H1 (cell line): ENCODE measurements at places on chromosomes 5 and 9. TPM values are rescaled to one million over a fixed set of nuclear protein-coding genes. Genes with fewer than 3 reads are reported as not detected.

Gene FAM170A
- not detected in 2 replicates for total RNA-seq

GRCh38 chr9:27945386-27945785 is 372.1 kb upstream of the C9orf72 start:
- DNase-seq: no peak

DNA sequence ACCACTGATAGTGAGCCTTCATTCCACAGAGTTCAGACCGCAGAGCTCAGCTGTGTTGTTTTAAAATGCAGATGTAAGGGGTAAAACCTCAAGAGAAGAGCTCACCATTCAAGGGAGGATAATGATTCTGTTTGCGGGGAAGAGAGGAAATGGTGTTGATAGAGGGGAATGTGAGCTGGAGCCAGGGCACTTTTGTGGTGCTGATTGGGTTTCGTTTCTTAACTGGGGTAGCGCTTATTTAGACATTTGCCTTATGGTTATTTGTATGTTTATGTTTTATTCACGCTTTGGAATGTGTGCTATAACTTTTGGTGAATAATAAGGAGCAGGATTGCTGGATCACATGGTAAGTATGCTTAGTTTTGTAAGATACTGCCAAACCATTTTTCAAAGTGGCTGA is 42.5 kb downstream of the STXBP1 start:
- no peak for DNase-seq

DNA sequence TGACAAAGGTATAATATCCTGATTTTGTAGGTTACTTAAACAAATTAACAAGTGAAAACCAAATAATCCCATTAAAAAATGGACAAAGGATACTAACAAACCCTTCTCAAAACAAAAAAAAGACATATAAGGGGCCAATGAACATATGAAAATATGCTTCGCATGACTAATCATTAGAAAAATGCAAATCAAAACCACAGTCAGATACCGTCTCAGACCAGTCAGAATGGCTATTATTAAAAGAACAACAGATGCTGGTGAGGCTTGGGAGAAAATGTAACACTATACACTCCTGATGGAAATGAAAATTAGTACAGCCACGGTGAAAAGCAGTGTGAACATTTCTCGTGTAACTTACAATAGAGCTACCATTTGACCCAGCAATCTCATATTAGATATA is 1542.2 kb upstream of the CDH9 start:
- DNase-seq: no peak

GRCh38 chr5:160937570-160937969 is 85.6 kb upstream of the ATP10B start:
- DNase-seq: no peak

DNA sequence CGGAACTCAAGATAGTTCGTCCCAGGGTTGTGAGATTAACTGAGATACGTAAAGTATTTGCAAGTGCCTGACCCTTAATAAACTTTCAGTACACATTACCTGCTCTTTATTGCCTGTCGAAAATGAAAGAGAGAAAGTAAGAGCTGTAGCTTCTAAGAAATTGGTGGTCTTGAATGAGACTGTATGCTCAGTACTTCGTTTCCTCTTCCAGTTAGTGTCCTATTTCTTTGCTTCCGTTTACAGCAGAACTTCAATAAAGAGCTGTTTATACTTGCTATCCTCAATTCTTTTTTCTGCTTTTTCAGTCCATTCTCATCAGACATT is 534 bp downstream of the SRFBP1 start:
- no peak for DNase-seq

- no peak for DNase-seq
These were observed 41.6 kb downstream of the LPAR1 start for GRCh38 chr9:110996436-110997220.

Gene CER1
- total RNA-seq: 2.2 and 3.4 TPM in 2 replicates

GRCh38 chr5:177526791-177527190 is 10.0 kb upstream of the DDX41 start:
- no peak for DNase-seq

GRCh38 chr5:140785905-140786686 is at the start of gene PCDHA1:
Gene PCDHA1, plus strand, starts transcription at chr5:140786140.
- DNase-seq: no peak

DNA sequence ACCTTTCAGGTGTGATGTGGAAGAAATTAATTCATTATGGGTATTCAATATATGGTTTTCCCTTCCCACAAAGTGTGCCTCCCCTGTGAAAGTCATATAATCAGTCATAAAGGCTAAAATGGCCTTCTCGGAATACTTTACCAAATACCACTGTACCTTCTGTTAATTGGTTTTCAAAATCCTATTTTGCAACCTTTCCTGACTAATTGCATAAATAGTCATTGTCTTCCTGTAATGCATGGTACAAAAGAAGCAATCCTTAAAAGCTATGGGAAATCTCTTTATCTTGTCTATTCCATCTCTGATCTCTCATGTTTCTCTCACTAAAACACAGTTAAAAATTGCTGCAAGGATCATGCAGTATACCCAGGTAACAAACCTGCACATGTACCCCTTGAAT is 44.3 kb upstream of the UGCG start:
- DNase-seq: no peak

Gene PCDHA4
- 5.3 and 5.7 TPM in 2 replicates for total RNA-seq
